ENCODE measurements at places on chromosomes 3 and 15.

DNA sequence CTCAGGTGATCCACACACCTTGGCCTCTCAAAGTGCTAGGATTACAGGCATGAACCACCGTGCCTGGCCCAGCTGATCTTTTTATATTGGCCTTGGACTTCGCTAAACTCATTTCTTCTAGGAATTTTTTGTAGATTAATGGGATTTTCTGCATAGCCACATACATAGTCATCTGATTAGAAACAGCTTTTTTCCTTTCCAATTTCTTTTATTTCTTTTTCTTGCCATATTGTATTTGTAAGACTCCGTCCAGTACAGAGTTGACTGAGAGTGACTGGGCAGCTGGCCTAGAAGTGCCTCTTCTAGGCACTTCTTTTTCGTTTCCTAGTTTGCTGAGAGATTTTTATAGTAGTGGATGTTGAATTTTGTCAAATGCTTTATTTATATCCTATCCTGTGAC, 37.4 kb downstream of the ARIH1 start:
- DNase-seq, result no peak

DNA sequence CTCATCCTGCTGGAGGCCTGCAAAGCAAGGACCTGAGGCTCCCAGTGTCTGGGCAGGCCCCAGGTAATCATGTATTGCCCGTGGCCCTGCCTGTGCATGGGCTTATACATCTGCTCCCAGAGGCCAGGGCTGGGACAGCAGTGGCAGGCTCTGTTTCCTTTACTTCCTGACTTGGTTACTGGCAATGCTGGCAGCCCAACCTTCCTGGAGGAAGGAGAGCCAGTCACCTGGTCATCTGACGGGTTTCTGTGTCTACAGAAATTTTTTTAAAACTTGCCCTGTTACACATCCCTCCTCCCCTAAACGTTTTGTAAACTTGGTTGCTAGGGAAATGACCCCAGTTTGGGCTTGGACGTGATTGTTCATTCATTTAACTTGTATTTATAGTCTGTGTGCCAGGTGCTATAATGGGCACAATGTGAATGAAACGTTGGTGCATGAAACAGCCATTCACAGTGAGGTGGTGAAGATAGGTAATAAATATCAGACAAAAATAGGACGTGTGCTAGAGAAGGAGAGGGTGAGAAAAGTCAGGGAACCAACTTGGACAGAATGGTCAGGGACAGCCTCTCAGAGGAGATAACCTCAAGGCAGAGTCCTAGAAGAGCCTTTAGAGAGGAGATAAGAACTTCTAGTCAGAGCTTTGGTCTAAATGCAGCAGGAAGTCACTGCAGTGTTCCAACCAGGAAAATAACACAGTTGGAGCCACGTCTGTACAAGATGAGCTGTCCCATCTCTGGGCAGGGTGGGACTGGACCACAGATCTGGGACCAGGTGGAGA, 14.1 kb downstream of the TEX264 start:
- DNase-seq, result no peak

DNA sequence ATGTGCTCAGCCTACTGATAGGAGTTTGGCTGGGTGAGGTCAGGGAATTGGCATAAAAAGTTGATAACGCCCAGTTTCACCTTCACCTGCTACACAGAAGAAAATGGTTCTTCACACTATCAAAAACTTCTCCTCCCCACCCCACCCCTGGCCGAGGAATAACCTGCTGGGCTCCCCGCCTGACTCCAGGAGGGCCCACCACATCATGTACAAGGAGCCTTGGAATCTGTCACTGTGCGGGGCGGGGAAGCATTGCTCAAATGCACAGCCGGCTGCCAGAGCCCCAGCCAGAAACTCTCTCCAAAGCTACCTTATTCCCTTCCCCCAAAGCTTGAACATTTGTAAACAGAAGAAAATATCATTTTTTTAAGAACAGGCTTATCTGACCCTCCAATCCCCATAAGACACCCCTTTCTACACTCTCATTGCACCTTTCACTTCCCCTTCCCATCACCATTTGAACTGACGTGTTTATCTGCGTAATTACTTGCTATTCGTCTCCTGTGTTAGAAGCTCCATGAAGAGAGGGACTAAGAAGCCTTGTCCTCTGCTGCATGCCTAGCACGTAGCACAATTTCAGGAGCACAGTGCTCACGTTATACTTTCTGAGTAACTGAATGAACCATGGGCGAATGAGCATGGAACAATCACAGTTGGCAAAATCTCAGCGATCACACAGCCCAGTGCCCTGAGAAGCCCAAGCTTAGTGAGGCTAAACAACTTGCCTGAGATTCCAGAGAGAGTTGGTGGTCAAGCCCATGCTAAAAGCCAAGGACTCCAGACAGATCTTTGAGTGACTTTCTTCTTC, 82.9 kb downstream of the HES1 start:
- no peak for DNase-seq

GRCh38 chr3:49812916-49813496, 747 bp downstream of the UBA7 start:
- no peak for DNase-seq

DNA sequence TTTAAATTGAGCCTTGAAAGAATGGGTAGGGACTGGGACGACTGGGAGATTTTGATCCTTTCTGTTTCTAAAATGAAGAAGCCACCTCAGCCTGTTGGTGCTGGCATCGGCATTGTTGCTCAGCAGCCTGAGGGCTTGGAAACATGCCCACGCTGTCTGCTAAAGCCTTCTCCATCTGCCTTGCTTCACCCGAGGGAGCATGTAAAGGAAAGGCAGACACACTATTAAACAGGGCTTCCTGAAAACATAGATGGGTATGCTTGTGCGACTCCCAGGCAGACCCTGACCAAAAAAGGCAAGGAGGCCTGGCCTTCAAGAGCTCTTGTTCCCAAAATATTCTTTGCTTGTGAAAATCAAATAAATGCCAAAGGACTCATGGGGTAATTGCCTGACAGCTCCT, 84.2 kb upstream of the SLC4A7 start:
- DNase-seq, result no peak

GRCh38 chr3:15831927-15832326, 34.1 kb upstream of the ANKRD28 start:
- no peak for DNase-seq
